NT2/D1 (cell line): ENCODE measurements at places on chromosomes 6 and 20.

- no peak for DNase-seq
Observed at GRCh38 chr6:149936743-149937142, 5.1 kb upstream of the ULBP2 start.

DNA sequence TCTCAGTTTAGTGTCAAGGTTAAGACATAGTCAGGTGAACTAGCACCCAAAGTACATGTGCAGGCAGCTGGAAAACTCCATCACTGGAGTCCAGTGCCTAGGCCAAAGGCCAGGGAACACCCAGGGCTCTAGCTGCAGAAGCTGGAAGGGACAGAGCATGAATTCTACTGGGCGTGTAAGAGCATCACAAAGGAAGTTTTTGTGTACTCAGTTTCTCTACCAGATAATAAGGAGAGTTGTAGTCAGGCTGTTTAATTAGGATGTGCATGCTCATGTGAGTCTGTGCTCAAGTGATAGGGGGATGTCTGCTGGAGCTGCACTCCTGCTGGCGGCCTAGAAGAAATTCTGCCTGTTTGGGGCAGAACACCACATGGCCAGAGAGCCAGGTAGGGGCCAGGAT is 8.1 kb downstream of the L3MBTL1 start:
- DNase-seq = no peak

DNA sequence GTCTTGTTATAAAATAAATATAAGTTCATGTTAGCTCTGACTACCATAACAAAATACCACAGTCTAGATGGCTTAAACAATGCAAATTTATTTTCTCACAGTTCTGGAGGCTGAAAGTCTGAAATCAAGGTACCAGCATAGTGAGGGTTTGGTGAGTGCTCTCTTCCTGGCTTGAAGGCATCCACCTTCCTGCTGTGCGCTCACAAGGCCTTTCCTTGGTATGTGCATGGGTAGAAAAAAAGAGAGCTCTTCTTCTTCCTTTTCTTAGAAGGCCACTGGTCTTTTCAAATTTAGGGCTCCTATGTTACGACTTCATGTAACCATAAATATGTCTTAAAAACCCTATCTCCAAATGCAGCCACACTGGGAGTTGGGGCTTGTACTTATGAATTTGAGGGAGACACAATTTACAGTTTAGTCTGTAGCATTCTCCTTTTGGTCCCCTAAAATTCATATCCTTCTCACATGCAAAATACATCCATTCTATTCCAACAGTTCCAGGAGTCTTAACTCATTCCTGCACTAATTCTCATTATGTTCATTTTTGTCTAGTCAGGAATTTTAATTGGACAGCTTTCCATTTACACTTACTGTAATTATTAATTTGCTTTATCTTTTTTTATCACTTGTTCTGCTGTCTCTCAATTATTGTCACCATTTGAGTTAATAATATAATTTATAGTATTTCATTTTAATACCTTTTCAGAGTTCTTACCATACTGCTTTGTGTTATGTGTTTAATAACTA is 381.9 kb upstream of the EPHA7 start:
- DNase-seq = no peak

GRCh38 chr20:58845706-58846105 is 5.0 kb downstream of the GNAS-AS1 start:
- no peak for DNase-seq

DNA sequence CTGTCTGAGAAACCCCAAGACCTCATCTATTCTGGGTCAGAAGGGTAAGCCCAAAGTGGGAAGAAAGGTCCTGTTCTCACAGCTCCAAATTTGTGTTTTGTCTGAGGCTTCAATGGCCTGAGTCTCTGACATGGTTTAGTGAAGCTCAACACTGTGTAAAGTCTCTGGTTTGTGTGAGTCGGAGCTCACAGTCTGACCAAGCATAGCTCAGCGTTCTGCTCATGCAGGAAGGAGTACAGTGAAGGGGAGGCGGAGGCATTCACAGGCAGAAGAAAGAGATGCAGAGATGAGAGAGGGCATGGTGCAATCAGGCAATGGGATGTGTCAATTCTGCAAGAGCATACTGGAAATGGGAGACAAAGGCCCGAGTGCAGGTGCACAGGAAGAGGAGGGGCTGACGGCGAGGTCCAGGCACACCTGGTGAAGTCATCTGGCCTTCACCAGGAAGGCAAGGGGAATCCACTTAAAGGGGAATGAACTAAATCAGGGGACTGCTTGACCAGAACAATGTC is 463.0 kb upstream of the AGPAT4 start:
- no peak for DNase-seq

DNA sequence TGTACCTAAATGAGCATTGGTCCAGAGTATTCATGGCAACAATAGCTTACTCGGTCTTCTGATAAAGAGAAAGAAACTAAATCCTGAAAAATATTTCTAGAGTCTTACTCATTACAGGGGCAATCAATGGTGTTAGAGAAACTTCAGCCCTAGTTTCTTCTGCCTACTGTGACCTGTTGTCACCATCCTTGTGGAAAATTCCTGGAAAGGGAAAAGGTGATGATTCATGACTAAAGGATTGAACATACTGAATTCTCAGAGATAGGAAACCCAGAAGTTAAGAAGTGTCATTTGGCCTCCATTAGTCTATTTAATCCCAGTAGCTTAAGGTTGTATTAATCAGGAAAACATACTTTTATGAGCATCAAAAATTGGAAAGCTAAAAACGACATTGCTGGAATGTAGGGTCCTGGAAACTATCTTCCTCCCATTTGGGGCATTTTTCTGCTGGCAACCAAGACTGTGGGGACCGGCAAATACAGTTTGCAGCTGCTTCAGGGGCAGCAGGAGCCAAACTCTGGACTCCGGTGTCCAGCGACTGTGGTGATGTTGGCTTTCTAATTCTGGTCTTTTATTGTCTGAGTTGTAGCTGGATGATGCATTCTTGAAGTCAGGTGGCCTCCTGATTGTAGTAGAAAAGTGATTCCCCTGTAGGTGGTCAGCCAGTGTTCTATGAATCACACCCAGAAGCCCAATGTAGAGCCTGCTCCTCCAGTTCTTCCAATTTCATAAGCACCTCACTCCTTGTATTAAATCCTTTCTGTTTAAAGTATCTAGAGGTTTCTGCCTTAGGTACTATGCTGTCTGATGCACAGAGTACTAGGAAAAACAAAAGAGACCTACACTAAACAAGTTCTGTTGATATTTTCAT is 67.6 kb downstream of the LCA5 start:
- DNase-seq = no peak

DNA sequence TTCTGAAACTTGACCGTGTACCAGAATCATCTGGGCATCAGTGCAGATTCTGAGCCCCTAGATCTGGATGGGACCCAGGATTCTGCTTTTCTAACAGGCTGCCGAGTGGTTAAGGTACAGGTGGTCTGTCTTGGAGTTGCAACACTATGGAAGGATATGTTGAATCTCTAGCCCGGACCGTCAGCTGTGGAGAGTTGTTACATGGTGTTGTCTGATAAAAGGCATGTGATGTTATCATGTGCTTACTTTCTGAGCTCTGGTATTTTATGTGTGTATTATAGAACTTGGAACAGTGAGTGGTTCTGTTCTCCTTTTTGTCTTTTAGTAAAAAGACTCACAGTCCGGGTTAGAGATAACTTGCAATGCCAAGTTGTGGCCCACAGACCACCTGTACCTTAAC is 123.0 kb downstream of the JARID2 start:
- DNase-seq = no peak
